ENCODE measurements at places on chromosomes 12 and 14. TPM values are rescaled to one million over a fixed set of nuclear protein-coding genes. Genes with fewer than 3 reads are reported as not detected.

- no peaks in the 10 kb centered on the region for H3K27me3 ChIP-seq
- peaks cover 9% of the 10 kb centered on the region for H3K36me3 ChIP-seq
- H3K4me3 ChIP-seq: no peak overlapping the region
- no peak for DNase-seq
- peaks cover 11% of the 10 kb centered on the region for H3K4me1 ChIP-seq
These were observed 3.4 kb downstream of the CDCA3 start for GRCh38 chr12:6847676-6848075.

DNA sequence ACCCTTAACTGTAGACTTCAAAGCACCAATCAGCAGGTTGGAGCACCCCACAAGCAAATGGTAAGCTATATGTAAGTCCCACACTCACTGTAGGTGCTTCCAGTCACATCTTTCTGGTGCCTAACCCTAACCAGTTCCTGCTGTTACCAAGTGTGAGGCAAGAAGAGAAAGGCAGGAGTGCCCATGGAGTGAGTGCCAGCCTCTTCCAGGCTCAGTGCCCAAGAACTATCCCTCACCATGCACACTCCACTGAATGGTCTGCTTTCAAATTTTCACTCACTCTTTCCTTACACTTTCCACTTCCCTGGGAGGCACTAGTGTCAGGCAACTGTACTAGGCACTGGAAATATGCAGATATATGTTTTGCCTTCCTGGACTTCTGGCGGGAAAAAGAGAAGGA, 62.2 kb upstream of the ZDHHC17 start:
- DNase-seq: no peak
- H3K36me3 ChIP-seq: no peaks in the 10 kb centered on the region
- no peak overlapping the region for H3K27ac ChIP-seq
- H3K4me1 ChIP-seq: peaks cover 6% of the 10 kb centered on the region

DNA sequence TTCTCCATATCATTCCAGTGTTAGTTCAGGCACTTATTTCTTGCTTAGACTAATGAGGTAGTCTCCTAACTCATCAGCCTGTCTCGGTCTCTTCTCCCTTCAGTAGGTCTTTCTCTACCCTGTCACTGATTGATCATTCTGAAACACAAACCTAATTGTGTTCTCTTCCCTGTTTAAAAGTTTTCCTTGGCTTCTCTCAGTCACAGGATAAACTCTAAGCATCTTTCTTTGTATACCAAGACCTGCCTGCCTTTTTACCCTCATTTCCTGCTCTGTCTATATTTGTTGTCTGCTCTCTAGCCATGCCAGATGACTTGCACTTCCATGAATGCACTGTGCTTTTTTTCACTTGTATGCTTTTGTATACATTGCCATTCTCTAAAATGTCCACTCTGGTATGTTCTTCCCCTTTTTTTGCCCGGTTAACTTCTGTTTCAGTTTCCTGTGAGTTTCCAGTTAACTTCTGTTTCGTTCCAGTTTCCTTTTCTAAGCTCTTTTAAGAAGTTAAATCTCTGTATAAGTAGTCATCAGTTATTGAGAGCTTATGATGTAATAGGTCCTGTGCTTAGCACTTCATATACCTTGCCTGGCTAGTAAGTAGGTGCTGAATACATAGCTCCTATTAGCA, 12.8 kb downstream of the DIP2B start:
- peak overlapping the region; percentile 92 for H3K27ac ChIP-seq
- H3K27me3 ChIP-seq: no peaks in the 10 kb centered on the region
- DNase-seq: peak; percentile 74
- H3K4me1 ChIP-seq: peaks cover 12% of the 10 kb centered on the region

KLHL33 gene
- polyA plus RNA-seq: not detected

GRCh38 chr14:99378782-99379214, 101.9 kb downstream of the SETD3 start:
- DNase-seq: no peak
- H3K4me3 ChIP-seq: no peak overlapping the region
- H3K27me3 ChIP-seq: no peaks in the 10 kb centered on the region
- H3K4me1 ChIP-seq: no peaks in the 10 kb centered on the region
- no peaks in the 10 kb centered on the region for H3K36me3 ChIP-seq

IAPP gene
- polyA plus RNA-seq: not detected

DNA sequence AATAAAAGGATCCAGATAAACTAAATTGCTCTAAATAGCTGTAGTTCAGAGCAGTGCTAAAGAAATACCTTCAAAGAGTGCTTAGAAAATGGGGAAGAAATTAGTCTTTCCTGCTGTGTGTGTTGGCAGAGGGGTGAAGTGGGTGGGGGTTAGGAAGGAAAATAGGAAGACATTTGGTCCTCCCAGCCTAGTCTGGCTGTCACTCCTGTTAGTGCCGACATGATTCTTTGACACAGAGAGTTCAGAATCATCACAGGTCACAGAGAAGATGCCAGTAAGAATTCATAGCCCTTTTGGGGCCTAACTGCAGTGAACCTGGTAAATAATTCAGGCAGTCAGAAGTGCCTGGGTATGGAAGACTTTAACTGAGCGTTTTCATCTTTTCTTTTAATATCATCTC, 74.8 kb downstream of the FLRT2 start:
- no peaks in the 10 kb centered on the region for H3K4me1 ChIP-seq
- no peak overlapping the region for H3K4me3 ChIP-seq
- no peaks in the 10 kb centered on the region for H3K27me3 ChIP-seq
- DNase-seq: peak; percentile 36
- no peak overlapping the region for H3K27ac ChIP-seq
